ENCODE measurements at places on chromosomes 5 and 9.

DNA sequence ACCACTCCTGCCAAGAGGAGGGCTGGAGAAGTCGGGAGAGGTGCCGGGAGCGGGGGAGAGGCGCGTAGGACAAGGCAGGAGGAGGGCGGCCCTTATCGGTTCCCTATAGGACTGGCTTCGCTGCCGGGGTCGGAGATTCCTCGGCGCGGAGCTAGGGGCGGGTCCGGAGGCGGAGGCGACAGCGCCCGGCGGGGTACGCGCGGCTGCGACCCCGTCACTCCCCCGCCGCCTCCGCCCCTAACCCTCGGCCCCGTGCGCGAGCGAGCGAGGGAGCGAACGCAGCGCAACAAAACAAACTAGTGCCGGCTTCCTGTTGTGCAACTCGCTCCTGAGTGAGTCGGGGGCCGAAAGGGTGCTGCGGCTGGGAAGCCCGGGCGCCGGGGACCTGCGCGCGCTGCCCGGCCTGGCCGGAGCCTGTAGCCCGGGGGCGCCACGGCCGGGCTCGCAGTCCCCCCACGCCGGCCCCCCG lies 2.0 kb downstream of the GLIS3 start:
- no peak for DNase-seq

DNA sequence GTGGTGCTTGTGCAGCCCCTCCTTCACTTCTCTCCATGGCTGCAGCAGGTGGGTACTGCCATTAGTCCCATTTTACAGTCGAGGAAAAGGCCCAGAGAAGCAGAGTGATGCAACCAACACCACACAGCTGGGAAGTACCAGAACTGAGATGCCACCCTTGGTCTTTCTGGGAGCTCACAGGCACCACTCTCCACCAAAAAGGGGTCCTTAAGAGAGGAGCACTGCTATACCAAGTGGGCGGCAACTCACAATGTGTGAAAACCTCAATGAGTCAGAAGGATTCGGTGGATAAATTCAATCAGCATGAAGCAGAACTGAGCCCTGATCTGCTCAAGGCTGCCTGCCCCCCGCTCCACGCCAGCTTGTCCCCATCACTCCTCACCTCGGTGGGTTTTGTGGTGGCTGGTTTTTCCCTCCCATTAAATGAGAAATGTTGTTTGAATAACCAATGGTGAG lies 213.7 kb downstream of the FSTL4 start:
- no peak for DNase-seq

GRCh38 chr5:104361932-104362331 lies 799.3 kb upstream of the NUDT12 start:
- no peak for DNase-seq

DNA sequence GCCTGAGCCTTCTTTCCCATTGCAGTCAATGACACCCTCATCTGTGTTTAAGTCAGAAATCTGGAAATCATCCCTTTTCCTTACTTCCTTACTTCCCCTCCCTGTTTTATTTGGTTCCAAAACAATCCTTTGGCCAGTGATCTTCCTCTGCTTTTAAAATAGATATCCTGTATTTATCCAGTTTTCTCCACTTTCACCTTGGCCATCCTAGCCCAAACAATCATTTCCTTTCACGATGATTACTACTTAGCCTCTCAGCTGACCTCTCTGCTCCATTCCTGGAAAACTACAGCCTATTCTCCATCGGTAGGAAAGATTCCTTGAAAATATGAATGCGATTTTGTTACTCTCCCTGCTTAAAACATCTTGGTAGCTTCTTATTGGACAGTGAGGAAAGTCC lies 565.4 kb downstream of the TLR4 start:
- no peak for DNase-seq

- no peak for DNase-seq
Observed at GRCh38 chr5:147750065-147750464, 32.5 kb downstream of the JAKMIP2 start.

- DNase-seq: no peak
Observed at GRCh38 chr9:715300-715699, 126.2 kb upstream of the DMRT1 start.

- DNase-seq: no peak
Observed at GRCh38 chr9:106482733-106483132, 380.2 kb upstream of the ZNF462 start.

GRCh38 chr9:125446561-125447094 lies 185.0 kb downstream of the GAPVD1 start:
- DNase-seq: no peak

DNA sequence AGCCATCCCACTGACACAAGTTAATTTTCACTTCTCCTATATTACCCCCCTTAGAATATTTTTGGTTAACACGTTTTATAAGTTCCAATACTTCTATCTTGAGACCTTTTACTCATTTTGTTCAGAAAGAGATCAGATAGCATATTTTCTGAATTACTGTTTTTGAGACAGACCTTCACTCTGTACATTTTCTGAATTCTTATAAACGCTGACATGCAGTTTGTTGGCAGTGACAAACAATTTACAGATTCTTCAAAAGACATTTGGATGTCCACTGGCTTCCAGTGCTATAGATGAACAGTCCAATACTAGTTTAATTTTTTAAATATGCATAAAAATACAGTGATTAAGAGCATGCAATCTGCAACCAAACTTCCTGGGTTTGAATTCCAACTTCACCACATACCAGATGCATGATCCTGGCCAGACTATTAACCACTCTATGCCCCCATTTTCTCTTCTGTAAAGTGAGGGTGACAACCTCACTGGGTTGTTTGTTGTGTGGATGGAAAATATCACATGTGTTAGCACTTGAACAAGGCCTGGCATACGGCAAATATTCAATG lies 142.1 kb downstream of the AGTPBP1 start:
- DNase-seq: no peak

DNA sequence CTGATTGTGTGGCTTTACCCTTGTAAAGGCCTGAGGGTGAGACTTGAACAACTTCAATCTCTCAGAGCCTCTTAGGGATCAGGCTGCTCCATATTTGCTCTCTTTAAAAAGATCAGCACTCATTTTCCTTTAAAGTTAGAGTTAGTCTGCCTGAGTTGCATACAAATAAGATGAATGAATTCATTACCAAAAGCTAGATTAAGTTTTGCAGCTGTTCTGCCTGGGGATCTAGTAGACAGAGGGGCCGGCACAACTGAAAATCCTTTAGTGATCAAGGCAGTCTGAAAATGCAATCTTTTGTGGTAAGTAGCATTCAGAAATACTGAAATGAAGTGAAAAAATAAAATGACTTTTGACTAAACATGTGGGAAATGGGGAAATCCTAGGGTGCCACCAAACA lies 264.0 kb downstream of the MAN2A1 start:
- DNase-seq: no peak

DNA sequence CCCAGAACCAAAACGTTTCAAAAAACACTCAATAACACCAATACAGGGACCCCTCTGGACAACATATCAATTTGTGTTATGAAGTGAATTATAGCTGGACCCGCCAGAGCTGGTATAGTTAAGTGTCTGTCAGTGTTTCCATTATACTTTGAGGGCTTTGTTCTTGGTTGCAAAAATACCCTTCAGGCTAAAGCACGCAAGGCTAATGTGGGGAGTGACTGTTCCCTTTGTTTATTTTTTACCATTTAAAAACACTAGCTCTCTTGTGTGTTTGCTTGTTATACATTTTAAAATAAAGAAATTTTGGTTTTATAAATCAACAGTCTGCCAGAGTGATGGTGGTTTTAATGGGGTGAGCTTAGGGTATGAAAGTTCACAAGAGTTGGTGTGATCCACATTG lies 859.5 kb downstream of the PTPRD start:
- no peak for DNase-seq

DNA sequence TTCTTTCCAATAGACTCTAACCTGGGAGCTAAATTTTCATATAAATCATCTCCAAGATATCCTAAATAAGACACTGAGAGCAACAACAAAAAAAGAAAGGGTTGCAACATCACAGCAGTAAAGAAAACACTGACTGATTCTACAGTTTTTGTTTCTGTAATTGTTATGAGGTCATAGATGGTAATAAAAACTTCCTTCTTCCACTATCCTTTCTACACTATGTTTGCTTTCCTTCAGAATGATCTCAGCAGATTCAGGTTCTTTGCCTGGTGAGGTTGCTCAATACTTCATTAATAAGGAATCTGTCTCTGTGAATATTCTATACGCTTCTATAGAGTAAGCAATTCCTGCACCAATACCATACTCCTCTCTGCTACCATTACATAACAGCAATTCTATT lies 835.6 kb upstream of the GRAMD2B start:
- DNase-seq: no peak

- DNase-seq: no peak
Observed at GRCh38 chr9:98385751-98386150, 130.3 kb upstream of the TBC1D2 start.

- DNase-seq: no peak
Observed at GRCh38 chr5:127299678-127300077, 9.1 kb downstream of the MEGF10 start.

DNA sequence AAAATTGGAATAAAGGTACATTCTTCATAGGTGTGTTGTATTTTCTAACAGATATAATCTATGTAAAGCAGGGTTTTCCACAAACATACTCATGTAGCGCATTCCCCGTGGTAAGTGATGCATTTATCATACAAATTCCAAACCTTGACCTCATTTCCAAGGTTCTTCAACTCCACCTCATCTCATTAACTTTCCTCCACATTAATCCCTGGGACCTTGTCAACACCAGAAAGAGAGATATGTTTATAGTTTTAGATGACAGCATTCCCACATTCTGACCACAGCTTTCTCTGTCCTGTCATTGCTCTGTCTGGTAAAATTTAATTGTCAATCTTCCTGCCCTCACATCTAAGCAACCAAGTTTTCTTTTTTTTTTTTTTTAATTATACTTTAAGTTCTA lies 415.1 kb downstream of the TMEM161B start:
- DNase-seq: no peak

DNA sequence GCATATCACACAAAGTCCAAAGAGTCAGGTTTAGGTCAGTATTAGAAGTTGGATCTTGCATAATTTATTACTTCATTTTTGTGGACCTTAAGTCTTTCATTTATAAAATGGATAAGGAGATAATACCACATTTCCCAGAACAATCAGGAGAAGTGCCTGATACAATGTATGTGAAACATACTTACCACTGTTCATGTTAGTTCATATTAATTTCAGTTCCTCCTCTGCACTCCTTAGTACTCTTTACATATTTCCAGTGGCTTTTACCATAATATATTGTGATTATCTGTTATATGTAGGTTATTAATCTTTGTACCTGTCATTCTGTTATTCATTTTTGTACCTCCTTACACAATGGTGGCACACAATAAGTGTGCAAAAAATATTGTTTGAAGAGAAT lies 214.4 kb downstream of the ARL15 start:
- no peak for DNase-seq

DNA sequence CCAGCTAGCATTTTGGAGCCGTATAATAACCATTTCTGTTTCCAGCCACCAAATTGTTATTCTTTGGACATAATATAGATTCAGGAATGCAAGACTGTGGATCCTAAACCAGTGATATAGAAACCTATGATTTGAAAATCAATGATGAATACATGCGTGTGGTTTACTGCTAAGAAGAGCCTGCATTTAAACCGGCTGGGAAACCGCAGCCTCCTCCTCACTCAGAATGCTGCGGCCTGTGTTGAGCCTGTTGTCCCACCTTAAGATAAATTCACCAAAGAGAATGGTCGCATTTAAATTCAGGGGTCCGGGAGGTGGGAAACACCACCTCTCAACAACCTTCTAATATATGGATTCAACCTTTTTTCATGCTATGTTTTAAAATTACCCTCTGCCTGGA lies 148.0 kb downstream of the MEF2C start:
- DNase-seq: no peak

GRCh38 chr5:158020555-158021418 lies 161.8 kb upstream of the CLINT1 start:
- no peak for DNase-seq

DNA sequence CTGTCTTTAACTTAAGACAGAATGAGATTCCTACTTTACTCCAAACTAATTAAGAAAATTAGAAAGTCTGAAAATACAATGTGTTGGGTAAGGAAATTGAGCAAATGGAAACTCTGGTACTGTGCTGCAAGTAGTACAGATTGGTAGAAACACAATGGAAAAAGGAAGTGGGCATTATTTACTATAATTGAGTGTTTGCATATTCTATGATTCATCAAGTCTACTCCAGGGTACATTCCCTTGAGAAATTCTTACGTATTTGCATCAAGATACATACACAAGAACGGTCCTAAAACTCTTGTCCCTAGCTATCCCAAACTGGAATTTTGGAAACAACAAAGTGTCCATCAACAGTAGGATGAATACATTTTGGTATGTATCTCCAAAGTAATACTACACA lies 123.5 kb upstream of the TARS1 start:
- DNase-seq: no peak

GRCh38 chr5:33321026-33321425 lies 119.7 kb upstream of the TARS1 start:
- DNase-seq: no peak

- DNase-seq: no peak
Observed at GRCh38 chr9:135230386-135230765, 142.9 kb downstream of the OLFM1 start.

DNA sequence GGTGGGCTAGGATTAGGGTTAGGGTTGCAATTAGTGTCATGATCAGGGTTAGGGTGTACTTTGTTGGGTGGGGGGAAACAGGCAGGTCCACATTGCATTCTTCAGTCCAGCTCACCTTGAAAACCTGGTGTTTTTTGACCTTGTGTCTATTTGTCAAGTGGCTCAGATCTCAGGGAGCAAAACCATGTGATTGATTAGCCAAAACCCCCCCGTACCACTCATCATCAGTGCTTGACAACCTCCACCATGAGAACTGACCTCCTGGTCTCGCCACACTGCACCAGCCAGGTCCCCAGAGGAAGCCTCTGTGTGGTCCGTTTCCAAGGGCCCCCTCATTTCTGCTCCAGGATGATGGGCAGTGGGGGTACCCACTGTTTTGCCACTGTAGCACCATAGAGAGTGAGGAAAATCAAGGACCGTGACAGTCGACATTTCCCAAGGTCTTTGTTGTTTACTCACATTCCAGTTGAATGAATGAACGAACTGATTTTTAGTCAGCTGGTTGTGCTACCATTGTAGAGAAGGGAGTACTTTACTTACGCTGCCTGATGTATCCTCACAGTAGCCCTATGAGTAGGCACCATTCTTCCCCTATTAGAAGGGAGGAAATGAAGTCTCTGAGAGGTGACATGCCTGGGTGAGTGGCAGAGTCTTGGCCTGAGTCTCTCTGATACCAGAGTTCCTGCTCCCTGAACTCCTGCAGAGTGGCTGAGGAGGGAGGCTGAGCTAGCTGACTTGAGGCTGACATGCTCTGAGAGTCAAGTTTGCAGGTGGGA lies 84.8 kb downstream of the RAD23B start:
- no peak for DNase-seq

DNA sequence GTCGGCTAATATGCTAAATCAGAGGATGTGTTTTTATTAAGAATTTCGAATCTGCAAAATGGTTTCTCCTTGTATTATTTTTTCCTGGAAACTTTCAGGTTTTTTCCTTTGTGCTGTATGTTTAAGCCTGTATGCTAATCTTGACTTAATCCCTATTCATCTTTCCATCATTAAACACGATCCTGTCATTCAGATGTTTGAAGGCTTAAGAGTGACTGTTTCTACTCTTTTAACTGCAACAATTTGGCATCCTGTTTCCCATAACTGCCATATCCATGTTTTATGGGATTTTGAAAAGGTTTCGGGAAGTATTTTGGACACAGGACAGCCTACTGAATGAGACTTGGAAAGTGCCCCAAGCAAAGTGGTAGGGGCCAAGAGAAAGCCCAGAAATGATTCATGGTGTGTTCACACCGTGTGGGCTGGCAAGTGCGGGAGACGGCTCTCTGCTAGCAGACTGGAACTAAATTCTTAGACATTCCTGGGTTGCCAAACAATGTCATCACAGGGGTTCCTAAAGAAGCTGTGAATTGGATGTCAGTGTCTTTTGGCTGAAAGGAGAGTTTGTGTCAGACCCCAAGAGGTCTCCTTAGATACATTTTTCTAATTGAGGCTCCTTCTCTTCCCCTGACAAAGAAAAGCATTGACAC lies 125.4 kb upstream of the ADAMTS16 start:
- no peak for DNase-seq
